Left lung (tissue), 14 donors: ENCODE measurements at places on chromosomes 5 and 9. TPM values are rescaled to one million over a fixed set of nuclear protein-coding genes. Genes with fewer than 3 reads are reported as not detected.

- no peak overlapping the region for H3K27ac ChIP-seq
- H3K27me3 ChIP-seq = no peaks in the 10 kb centered on the region
- H3K4me1 ChIP-seq = no peaks in the 10 kb centered on the region
- DNase-seq = peak; percentile 44
Measured at GRCh38 chr5:98827161-98827560, 53.7 kb downstream of the RGMB start.

GRCh38 chr9:117682955-117683710 is 21.1 kb upstream of the TLR4 start:
- DNase-seq = no peak
- no peak overlapping the region for H3K27ac ChIP-seq
- no peaks in the 10 kb centered on the region for H3K36me3 ChIP-seq
- H3K4me3 ChIP-seq = no peak overlapping the region

DNA sequence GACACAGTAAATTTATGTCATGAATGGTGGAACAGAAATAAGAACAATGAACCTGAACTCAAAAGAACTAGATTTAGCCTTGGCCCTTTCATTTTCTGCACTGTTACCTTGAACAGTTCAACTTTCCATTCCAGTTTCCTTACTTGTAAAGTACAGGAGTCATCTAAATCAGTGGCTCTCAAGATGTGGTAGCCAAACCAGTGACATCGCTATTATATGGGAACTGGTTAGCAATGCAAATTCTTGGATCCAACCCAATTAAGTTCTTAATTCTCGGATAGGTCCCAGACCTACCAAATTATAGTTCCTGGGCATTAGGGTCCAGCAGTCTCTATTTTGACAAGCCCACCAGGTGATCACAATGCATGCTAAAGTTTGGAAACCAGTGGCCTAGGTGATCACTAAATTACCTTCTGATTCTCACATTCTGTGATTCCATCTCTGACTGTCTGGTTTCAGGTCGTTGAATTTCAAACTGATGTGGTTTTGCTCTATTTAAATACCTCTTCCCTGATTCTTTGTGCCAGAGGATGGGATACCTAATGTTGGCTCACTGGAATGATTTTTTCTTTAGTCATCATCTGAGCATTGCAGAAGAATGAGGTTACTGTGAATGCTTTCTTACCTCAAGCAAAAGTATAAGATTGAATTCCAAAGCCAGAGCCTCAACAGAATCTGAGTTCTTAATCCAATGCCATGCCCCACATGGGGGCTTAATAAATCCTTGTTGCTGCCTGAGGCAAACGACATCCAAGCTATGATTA is 253.8 kb downstream of the ENC1 start:
- no peaks in the 10 kb centered on the region for H3K36me3 ChIP-seq
- H3K4me1 ChIP-seq = peaks cover 18% of the 10 kb centered on the region
- no peaks in the 10 kb centered on the region for H3K27me3 ChIP-seq
- DNase-seq = no peak
- H3K27ac ChIP-seq = no peak overlapping the region
- no peak overlapping the region for H3K4me3 ChIP-seq

GRCh38 chr5:60399507-60399906 is 300.5 kb downstream of the DEPDC1B start:
- H3K27ac ChIP-seq = no peak overlapping the region
- H3K27me3 ChIP-seq = no peaks in the 10 kb centered on the region
- no peaks in the 10 kb centered on the region for H3K36me3 ChIP-seq
- no peak for DNase-seq
- H3K4me1 ChIP-seq = no peaks in the 10 kb centered on the region

- H3K4me3 ChIP-seq = no peak overlapping the region
- H3K4me1 ChIP-seq = peaks cover 72% of the 10 kb centered on the region
- no peaks in the 10 kb centered on the region for H3K36me3 ChIP-seq
- H3K27ac ChIP-seq = peak overlapping the region; percentile 58
Measured at GRCh38 chr9:128919402-128920089, 1.2 kb upstream of the PHYHD1 start.

DNA sequence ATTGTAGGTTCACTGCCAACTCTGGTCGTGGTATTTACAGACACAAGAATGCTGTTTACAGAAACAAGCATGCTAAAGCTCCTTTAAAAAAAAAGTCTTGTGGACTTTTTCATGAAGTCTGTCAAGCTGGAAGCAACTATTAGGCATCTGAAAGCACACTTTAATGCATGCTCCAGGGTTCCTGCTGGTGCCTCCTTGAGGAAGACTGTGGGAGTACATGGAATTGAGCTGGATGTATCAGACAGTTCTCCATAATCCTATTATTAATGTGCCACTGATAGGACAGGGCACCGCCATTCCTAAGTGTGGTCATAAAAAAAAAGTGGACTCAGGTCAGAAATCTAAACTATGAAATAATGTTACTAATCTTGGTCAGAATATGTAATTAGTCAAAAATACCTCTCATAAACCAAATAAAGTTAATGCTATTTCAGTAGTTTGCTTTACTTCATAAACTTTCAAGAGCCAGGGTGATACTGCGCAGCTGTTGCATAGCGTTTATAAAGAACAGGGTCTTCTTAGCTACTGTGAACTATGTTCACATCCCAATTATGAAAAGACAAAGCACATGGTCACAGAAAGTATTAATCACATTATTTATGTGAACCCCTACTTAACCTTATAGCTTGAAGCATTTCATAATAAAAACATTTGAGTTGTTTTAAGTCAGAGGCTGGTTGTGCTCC is 390.8 kb upstream of the PTGER4 start:
- no peaks in the 10 kb centered on the region for H3K36me3 ChIP-seq
- no peak for DNase-seq
- no peaks in the 10 kb centered on the region for H3K4me1 ChIP-seq

- no peaks in the 10 kb centered on the region for H3K36me3 ChIP-seq
- H3K4me1 ChIP-seq = no peaks in the 10 kb centered on the region
- no peaks in the 10 kb centered on the region for H3K27me3 ChIP-seq
- DNase-seq = peak; percentile 48
Measured at GRCh38 chr9:132268725-132269352, 85.9 kb downstream of the SETX start.

DNA sequence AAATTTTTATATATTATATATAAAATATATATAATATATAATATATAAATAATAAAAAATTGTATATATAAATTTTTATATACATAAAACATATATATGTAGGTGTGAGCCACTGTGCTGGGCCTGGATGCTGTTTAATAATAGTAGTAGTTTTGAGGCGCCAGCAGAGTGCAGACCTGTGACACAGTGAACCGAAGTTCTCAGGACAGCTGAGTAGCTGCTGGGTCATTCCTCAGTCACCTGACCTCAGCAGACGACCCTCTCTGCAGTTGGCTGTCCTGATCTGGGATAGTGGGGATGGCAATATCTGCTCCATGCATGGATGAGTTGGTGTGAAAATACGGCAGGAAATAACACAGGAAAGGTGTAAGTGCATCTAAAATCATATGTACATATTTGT is 3.3 kb upstream of the SNX18 start:
- H3K4me1 ChIP-seq = peaks cover 15% of the 10 kb centered on the region
- no peak for DNase-seq
- peaks cover 3% of the 10 kb centered on the region for H3K36me3 ChIP-seq
- H3K4me3 ChIP-seq = no peak overlapping the region

DNA sequence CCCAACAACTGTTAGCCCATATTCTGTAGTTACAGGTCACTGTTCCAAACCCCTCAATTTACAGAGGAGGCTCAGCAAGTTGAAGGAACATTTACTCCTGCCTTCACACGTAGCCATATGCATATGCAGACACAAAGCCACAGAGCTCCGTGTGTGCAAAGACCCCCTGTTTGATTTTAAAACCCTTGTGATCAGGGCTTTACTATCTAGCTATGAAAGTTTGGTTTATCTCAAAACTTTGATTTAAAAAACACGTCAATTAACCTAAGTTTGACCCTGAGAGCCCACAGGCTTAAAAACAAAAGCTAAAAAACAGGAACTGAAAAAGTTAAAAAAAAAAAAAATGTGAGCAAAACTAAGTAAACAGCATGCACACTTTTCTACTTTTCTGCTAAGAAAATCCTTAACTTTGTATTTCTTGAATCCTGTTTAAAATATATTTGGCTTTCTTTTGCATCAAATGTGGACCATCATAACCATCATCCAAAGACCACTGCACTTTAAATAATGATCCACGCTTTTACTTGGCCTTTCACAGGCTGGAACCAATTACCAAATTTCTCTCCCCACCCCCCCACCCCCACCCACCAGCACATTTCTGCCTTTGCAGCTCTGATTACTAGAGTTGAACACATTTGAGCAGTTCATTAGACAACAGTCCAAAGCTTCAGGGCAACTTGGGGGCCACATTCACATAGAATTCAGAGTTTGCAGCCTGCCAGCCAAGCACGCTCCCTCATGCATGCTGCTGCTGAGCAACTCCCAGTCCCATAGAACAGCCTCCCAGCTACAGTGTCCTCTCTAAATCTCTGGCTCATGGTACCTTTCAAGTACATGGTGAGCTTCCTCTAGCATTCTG is 128.8 kb upstream of the MAP3K1 start:
- no peak overlapping the region for H3K4me3 ChIP-seq
- H3K36me3 ChIP-seq = no peaks in the 10 kb centered on the region
- no peak for DNase-seq
- H3K27ac ChIP-seq = no peak overlapping the region
- no peaks in the 10 kb centered on the region for H3K27me3 ChIP-seq
- H3K4me1 ChIP-seq = peaks cover 22% of the 10 kb centered on the region

- peaks cover 68% of the 10 kb centered on the region for H3K36me3 ChIP-seq
- no peak overlapping the region for H3K27ac ChIP-seq
- H3K4me1 ChIP-seq = peaks cover 24% of the 10 kb centered on the region
Measured at GRCh38 chr5:134538296-134538695, 12.8 kb downstream of the JADE2 start.

- peak overlapping the region; percentile 1 for H3K4me3 ChIP-seq
- no peaks in the 10 kb centered on the region for H3K36me3 ChIP-seq
- H3K27me3 ChIP-seq = no peaks in the 10 kb centered on the region
- peak overlapping the region; percentile 27 for H3K27ac ChIP-seq
- no peaks in the 10 kb centered on the region for H3K4me1 ChIP-seq
Measured at GRCh38 chr5:66454186-66455078, 141.8 kb upstream of the MAST4 start.

DNA sequence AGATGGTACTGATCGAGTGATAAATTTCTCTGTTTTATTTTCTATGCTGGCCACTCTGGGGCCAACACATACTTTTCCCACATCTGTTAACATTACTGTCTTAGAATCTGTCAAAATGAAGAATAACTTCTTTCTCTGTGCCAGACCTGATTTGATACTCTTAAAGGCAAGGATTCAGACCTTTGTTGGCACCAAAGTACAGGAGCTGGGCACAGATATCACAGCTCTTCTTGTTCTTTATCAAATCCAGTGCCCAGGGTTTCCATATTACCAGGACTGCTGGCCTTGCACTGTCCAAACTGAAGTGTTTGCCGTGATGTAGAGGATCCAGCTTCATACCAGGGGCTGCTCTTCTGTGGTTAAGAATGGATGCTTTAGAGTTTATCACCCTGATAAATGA is 20.9 kb downstream of the ZNF474 start:
- H3K27ac ChIP-seq = no peak overlapping the region
- H3K27me3 ChIP-seq = no peaks in the 10 kb centered on the region
- H3K4me1 ChIP-seq = no peaks in the 10 kb centered on the region

ADGRD2 gene
- total RNA-seq = not detected

SPEF2 gene
- 7.5 TPM for total RNA-seq

EGFL7 gene
- total RNA-seq = 105 TPM

HAND1 gene
- not detected for total RNA-seq

NUDT12 gene
- total RNA-seq = 15.6 TPM

FAXDC2 gene
- total RNA-seq = 17.9 TPM

MRPS27 gene
- total RNA-seq = 46.2 TPM

SPATA31D4 gene
- total RNA-seq = not detected

SPINK1 gene
- 74.5 TPM for total RNA-seq
